CD14-positive monocyte (primary cell): ENCODE measurements at places on chromosomes 2 and 18.

GRCh38 chr2:23433282-23433681, 48.3 kb downstream of the KLHL29 start:
- DNase-seq, result no peak
- H3K27ac ChIP-seq, result no peak overlapping the region
- H3K4me1 ChIP-seq, result no peaks in the 10 kb centered on the region
- no peaks in the 10 kb centered on the region for H3K36me3 ChIP-seq

DNA sequence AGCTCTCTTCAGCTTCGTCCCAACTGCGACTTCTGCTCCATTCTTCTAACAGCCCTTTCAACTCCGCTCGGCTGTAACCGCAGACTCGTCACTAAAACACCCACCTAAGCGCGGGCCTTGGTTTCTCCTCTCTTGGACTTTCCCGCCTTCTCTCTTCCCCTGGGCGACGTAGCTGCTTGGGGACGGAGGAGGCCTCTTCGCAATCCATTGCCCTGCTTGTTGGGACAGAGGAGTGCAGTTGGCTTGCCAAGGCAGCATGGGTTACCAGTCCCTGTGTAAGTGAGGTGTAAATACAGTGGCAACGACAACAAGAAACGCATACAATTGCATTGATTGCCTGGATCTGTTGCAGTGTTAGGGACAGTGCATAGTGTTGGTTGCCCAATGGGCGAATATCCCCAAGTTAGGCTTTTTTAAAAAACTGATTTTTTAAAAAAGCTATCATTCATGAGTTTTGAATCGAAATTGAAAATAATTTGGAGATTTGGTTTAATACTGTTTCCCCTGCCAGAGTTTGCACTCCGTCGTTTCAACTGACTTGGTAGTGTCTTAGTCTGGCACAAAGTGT, 484 bp upstream of the DARS1 start:
- H3K27me3 ChIP-seq, result no peaks in the 10 kb centered on the region
- peak overlapping the region; percentile 98 for H3K27ac ChIP-seq
- DNase-seq, result peak; percentile 57
- H3K4me3 ChIP-seq, result peak overlapping the region; percentile 94
- H3K36me3 ChIP-seq, result peaks cover 13% of the 10 kb centered on the region
- H3K4me1 ChIP-seq, result peaks cover 16% of the 10 kb centered on the region

- H3K4me3 ChIP-seq, result no peak overlapping the region
- no peak for DNase-seq
- no peak overlapping the region for H3K27ac ChIP-seq
- H3K36me3 ChIP-seq, result no peaks in the 10 kb centered on the region
Measured at GRCh38 chr18:24656050-24656449, 195.6 kb downstream of the HRH4 start.

DNA sequence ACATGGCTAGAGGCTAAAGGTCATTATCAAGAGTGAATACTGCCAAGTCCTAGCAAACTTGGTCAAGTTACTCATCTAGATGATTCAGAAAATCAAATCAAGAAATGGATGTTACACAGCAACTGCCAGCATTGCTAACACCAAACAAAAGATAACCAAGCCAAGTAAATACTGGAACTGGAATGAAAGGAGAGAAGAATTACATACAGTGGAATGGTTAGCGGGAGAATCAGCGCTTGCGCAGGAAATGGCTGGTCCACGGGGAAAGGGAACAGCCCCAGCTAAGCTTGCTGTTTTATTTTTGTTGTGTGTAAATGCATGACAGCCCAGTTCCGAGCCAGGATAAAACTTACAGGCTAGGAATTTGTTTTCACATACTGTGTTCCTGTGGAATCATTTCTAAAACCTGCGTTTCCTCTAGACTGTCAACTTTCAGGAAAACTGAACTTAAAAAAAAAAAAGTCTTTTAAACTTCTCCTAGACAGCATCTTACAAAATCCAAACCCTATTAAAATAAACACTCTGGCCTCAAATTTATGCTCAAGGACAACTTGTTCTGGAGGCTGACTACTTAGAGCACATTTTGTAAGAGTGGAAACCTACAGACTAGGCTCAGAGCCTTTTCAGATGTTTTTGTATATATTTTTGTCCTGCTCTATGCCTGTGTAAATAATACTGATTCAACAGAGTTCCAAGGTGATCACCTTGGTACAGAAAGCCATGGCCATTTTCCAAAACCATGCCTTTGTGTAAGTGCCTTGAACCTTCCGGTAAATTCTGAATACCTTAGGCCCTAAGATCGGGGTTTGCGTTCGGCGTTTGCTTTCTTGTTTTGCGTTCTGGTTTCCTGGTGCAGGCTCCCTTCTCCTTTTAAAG, 30.7 kb upstream of the TXNDC2 start:
- H3K4me1 ChIP-seq, result peaks cover 29% of the 10 kb centered on the region
- no peak overlapping the region for H3K4me3 ChIP-seq
- H3K27ac ChIP-seq, result peak overlapping the region; percentile 52
- no peak for DNase-seq

- H3K27ac ChIP-seq, result no peak overlapping the region
- H3K4me3 ChIP-seq, result no peak overlapping the region
- no peaks in the 10 kb centered on the region for H3K36me3 ChIP-seq
Measured at GRCh38 chr2:180289627-180290026, 282.5 kb upstream of the CWC22 start.

DNA sequence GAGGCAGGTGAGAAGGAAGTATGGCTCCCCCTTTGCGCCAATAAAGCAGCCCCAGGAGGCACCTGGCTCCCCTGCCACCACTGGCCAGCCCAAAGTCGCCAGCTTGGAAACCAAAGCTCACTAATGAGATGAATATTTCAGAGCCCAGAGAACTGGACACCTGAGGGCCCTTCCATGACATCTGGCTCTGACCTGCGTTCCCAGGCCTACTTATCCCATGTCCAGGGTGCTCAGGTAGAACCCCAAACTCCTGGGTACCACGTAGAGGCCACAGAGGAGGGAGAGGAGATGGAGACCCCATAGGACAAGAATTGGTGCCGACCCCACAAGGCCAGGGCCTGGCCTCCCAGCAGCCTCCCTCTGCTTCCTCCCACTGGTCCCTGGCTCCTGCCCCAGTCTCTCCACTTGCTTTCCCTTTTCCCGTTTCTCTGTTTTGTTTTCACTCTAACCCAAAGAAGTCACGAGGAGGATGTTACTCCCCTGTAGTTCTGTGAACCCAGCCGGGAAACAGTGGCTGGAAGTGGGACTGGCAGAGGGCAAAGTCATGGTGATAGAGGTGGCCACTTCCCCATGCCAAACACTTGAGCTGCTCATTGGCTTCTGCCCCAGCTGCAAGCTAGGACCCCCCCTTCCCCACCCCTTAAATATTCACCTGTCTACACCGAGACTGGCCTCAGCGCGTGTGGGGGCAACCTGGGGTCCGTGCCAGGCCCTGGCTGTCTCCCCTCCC, 820 bp downstream of the TMBIM1 start:
- H3K27me3 ChIP-seq, result no peaks in the 10 kb centered on the region
- DNase-seq, result peak; percentile 64
- peak overlapping the region; percentile 94 for H3K27ac ChIP-seq
- peaks cover 73% of the 10 kb centered on the region for H3K4me1 ChIP-seq

DNA sequence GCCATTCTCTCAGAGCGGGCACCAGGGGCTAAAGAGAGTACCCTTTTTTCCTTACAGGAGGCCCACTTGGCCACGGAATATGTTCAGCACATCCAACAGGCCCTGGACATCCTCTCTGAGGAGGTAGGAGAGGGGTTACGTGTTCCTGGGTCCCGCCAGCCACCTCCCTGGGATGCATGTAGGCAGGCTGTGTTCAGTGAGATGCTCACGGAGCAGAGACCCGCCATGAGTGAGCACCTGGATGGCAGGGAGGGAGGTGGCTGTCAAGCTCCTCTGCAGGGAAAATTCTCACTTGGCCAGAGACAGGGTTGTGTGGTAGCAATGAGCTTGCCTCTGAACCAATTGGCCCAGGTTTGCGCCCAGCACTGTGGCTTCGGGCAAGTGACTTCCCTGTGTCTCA, 123.1 kb upstream of the PPP1CB start:
- peak overlapping the region; percentile 37 for H3K27ac ChIP-seq
- DNase-seq, result no peak
- peaks cover 18% of the 10 kb centered on the region for H3K4me1 ChIP-seq
- H3K27me3 ChIP-seq, result no peaks in the 10 kb centered on the region

GRCh38 chr2:215765729-215766360, 247.5 kb downstream of the MREG start:
- peaks cover 8% of the 10 kb centered on the region for H3K4me1 ChIP-seq
- no peaks in the 10 kb centered on the region for H3K36me3 ChIP-seq
- H3K4me3 ChIP-seq, result no peak overlapping the region
- no peak overlapping the region for H3K27ac ChIP-seq
- H3K27me3 ChIP-seq, result no peaks in the 10 kb centered on the region

- peaks cover 45% of the 10 kb centered on the region for H3K4me1 ChIP-seq
- H3K4me3 ChIP-seq, result peak overlapping the region; percentile 99
- DNase-seq, result no peak
- peaks cover 24% of the 10 kb centered on the region for H3K36me3 ChIP-seq
- H3K27me3 ChIP-seq, result no peaks in the 10 kb centered on the region
Measured at GRCh38 chr2:43227830-43228281, 1.4 kb upstream of the ZFP36L2 start.

DNA sequence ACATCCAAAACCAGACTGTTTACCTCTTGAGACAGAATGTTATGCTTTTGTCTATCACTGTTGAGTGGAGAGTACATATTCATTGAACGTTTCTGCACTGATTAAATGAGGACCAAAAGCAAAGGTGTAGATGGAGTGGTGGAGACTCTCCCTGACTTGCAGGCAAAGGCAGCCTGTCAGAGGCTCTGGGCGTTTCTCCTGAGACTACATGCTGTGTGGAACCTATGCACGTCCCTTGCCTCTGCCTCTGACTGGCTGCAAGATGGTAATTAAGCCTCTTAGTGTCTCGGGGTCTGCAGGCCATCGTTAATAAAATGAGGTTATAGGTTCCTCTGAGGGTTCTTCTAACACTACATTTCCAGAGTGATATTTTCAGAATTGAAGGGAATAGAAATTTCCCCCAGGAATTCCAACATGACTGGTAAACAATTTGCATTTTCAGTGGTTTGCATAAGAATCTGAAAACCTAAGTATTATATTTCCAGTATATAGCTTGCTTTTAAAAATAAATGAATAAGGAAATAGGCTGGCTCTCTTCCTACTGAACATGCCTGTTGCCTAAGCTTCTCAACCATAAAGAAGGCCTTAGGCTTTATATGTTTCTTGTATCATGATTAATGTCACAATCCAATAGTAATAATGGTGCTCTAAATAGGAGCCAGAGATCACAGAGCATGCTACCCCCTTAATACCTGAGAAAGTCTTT, 107.4 kb downstream of the FTCDNL1 start:
- peaks cover 14% of the 10 kb centered on the region for H3K4me1 ChIP-seq
- no peak for DNase-seq
- H3K27me3 ChIP-seq, result no peaks in the 10 kb centered on the region

GRCh38 chr2:8628866-8629209, 53.0 kb upstream of the ID2 start:
- no peak overlapping the region for H3K27ac ChIP-seq
- H3K4me1 ChIP-seq, result no peaks in the 10 kb centered on the region
- no peak for DNase-seq
- no peaks in the 10 kb centered on the region for H3K36me3 ChIP-seq
